ENCODE measurements at places on chromosomes 6 and 20.

GRCh38 chr6:99491171-99491570 lies 24.1 kb downstream of the USP45 start:
- no peak for DNase-seq

DNA sequence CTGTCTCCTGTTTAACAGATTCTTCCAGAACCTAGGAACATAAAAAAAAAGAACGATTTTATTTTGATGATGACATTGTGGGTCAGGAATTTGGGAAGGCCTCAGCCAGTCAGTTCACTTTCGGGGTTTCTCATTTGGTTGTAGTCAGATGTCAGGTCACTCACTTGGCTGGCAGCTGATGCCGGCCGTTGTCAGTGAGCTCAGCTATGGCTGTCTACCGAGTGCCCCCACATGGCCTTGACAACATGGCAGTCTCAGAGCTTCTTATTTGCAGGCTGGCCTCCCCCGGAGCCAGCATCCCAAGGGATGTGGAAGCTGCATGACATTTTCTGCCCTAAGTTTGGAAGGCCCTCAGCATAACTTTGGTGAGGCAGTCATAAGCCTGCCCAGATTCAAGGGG lies 11.5 kb downstream of the RNF217 start:
- no peak for DNase-seq

DNA sequence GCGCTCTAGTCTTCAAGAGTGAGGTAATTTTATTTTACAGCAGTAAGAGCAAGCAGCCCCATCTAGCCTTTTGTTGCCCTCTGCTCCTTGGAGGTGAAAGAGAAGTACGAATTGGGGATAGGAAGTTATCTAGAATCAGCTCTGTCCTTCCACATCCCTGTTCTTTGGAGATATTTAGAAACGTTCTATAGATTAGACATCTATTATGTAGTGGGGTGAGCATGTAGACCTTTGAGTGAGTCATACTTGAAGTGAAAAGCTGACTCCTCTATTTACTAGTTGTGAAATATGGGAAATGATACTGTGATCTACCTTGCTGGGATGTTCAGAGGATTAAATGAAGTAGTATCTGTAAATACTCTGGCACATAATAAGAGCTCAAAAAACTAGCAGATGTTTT lies 36.0 kb upstream of the SLC35D3 start:
- no peak for DNase-seq

DNA sequence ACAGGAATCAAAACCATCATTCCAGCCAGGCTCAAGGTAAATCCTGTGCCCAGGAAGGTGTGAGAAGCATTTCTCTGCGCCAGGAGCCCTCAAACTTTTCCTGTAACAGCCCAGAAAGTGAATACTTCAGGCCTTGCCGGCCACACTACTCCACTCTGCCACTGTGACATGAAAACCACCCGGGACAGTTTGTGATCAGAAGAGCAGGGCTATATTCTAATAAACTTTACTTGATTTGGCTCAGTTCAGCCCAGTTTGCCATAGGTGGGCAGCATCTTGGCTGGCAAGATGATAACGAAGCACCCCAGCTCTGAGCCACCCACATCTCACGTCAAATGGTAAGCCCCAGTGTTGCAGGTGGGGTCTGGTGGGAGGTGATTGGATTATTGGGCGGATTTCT lies 249.4 kb downstream of the DLL1 start:
- DNase-seq = no peak

DNA sequence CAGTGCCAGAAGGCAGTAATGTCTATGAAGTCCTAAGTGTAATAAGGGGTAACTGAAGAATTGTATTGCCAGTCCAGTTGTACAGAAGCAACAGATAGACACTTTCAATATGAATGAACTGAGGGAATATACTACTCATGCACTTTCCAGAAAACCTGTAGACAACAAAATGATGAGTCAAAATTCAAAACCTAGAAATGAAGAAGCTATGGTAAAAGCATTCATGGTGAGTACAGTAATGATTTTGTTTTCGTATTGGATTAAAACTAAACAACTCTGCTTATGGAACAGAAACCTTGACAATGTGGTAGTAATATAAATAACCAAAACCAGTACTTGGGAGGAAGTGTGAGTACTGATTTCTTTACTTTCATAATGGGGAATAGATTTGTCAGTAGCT lies 35.0 kb downstream of the ARMC2 start:
- DNase-seq = no peak

DNA sequence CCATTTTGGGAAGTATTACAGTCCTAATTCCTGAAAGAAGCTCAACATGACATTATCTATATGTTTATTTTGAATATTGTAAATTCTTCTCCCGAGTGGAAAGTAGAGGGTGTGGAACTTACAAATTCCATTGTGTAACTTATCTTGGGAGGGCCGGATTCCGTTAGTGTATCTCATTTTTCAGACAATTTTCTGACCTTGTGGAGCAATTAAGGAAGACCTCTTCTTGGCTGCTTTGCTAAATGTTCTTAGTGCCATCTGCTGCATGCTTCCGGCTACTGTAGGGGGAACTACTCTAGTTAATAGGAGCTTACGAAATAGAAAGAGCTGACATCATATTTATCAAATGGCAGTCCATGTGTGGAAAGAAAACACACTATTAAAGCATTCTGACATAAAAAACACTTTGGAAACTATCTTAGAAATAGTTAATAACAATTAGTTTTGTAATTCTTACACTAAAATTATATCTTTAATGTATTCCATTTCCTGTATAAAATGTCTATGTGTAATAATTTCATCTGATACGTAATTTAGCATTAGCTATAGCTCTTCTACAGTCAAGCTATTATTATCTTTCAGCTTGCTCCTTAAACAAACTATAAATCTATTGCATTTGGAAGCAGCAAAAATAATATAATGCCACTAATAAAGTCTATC lies 41.5 kb upstream of the KCNQ5 start:
- peak; percentile 97 for DNase-seq

- no peak for DNase-seq
Measured at GRCh38 chr20:4063631-4064030, 48.3 kb upstream of the RNF24 start.

DNA sequence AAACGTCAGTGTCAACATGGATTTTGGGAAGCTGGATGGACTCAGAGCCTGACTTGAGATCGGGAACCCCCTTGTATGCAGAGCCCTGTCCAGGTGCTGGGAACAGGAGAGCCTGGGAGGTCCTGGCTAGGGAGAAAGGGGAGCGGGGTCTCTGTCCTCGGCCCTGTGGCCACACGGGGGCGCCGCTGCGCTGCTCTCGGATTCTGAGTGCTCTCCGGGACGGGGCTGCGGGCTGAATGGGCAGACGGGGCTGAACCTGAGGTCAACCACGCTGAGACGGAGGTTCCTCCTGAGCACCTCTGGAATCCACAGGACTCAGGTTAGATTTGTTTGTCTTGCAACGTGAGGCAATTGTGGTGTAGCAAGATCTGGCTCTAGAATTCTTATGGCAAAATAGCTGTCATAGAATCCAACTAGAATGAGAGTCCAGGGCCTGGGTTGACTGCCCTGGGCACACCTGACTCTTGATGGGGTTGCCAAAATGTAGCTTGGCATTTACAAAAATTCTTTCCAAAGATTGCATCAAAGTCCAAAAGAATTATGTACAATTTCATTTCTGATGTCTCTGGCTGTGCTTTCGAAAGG lies 20.6 kb upstream of the HLA-F start:
- DNase-seq = peak; percentile 54

- DNase-seq = no peak
Measured at GRCh38 chr6:162708971-162709370, 18.6 kb downstream of the PRKN start.

DNA sequence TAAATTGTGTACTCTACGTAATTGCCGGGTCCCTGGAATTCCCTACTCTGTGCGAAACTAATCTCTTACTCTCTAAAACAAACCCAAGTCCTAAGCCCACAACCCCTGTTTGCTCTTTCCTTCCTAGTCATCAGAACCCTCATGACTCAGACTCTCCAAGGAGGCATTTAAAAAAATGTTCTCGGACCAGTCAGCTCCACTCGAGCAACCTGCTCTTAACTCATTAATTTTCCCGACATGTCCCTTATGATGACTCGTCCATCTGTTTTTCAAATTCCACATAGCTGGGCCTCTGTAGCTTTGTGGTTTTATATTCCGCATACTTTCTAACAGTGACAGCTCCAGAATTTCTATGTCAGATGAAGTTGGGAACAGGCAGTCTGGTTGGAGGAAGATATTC lies 2.6 kb upstream of the MUC22 start:
- no peak for DNase-seq

GRCh38 chr6:52537001-52537753 lies 39.7 kb downstream of the TRAM2 start:
- DNase-seq = no peak

DNA sequence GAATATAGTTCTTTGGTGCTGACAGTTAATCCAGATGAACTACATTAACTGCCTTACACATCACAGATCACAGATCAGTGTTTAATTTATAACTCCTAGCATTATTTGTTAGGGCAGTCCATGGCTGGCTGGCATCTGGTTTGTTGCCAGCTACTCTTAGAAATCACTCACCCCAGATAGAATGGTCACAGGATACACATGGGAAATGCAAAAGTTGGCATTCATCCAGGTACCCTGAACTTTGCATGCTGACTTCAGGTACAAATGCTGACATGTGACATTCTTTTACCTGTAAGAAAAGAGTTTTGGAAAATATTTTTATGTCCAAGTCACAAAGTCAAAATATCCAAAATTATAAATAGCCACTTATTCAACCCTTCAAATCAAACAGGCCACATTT lies 20.2 kb downstream of the FBXL4 start:
- no peak for DNase-seq

DNA sequence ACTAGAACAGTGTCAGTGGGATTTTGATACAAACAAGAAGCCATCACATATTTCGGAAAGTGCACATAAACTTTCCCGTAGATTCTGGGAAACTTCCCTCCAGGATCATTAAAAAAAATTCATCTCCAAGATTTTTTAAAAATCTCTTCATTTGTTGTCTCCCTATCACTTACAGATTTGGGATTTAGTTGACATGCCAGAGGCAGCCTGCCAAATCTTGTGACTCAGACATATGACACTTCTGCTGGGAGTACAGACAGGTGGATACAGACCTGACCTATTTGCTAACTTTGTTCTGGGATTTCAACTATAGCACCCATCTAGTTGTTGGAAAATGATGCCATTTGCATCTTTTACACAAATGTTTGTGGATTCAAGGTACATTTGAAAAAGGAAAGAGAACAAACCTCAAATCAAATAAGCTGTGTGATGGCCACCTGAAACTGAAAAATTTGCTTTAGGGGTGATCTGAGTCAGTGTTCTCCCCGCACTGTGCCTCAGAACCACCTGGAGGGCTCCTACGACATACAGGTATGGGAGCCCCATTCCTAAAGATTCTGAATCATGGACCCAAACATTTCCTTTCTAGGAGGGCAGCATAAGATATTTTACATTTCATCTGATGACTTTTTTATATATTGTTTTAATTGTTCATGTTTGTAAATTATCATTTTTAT lies 21.9 kb upstream of the CD2AP start:
- no peak for DNase-seq

DNA sequence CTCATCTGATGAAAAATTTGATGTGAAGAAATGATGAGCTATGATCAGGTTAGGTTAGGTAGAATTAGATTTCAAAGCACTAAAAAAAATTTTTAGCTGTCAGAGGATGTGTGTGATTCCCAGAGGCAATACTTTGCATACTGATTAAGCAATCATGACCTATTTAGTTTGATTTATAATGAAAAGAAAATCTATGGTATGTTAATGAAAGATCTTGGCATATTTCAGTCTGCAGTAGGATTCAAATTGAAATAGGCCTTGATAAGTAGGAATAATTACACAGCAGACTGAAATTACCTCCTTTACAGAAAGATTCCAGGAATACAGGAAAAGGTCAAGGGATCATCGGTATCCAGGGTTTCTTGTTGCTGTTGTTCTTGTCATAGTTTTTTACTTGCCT lies 69.3 kb downstream of the HDDC2 start:
- no peak for DNase-seq

DNA sequence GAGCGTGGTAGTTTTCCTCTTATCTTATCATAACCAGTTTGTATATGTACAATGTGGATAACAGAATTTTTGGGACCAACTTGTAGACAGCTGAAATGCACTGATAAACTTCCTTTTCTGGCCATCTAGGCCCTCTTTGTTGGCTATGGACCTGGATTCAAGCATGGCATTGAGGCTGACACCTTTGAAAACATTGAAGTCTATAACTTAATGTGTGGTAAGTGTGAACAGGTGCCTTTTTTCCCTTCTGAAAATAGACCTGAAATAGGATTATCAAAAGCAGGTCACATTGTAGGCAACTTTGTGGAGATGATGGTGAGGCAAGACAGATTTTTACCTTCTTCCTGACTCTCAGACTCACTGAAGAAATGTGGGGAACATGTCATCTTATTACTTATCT lies 67.8 kb downstream of the ENPP1 start:
- DNase-seq = no peak

DNA sequence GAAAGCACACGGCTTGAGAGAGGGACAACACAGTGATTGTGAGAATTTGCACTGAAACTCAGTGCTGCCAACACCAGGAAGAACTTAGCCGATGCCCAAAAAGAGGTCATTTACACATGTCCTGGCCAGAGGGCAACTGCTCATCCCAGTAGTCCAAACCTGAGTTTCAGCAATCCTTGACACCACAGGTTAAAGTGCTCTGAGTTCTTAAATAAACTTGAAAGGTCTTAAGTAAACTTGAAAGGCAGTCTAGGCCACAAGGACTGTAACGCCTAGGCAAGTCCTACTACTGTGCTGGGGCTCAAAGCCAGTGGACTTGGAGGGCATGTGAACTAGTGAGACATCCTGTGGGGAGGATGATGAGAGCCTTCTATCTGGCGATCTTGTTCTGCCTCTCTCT lies 14.1 kb downstream of the SNX14 start:
- DNase-seq = no peak

GRCh38 chr6:82056567-82056966 lies 191.0 kb downstream of the IBTK start:
- no peak for DNase-seq

- DNase-seq = no peak
Measured at GRCh38 chr20:53304146-53304545, 289.5 kb downstream of the ZNF217 start.

- no peak for DNase-seq
Measured at GRCh38 chr20:17497821-17498580, 33.2 kb downstream of the BFSP1 start.

DNA sequence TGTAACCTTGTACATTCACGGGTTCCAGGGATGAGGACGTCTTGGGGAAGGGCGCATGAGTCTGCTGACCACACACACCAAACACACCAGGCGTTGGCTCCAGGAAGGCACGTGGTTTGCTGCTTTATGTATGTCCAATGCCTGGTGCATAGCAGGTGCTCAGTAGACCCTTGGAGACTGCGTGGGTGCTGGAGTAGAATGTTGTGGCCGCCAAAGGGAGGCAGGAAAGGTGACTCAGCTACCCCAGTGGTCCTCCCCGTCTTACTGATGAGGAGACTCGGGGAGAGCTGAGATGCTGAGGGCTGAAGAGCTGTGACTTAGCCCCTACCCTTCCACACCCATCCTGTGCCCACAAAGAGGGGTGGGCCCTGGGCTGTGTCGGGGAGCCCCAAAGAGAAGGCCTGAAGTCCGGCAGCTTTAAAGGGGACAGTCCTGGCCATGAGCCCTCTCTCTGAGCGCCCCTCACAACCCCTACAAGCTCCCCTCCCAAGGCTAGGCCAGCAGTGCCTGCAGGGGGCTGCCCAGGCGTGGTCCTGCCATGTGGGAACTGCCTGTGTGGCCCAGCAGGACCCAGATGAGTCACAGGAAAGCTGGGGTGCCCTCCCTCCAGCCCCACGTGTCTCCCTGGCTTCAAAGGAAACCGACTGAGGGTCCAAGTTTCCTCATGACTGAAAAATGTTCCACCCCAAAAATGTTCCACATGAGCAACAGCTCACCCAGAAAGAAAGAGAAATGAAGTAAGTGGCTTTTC lies 28.0 kb upstream of the PTGIS start:
- DNase-seq = no peak

Measured in AML-193 (cell line).